ENCODE measurements at places on chromosomes 11 and 22.

- H3K4me1 ChIP-seq = no peaks in the 10 kb centered on the region
- DNase-seq = no peak
- no peak overlapping the region for H3K27ac ChIP-seq
- H3K27me3 ChIP-seq = no peaks in the 10 kb centered on the region
- no peak overlapping the region for H3K4me3 ChIP-seq
These were observed 426.0 kb downstream of the TBC1D22A start for GRCh38 chr22:47188261-47189055.

DNA sequence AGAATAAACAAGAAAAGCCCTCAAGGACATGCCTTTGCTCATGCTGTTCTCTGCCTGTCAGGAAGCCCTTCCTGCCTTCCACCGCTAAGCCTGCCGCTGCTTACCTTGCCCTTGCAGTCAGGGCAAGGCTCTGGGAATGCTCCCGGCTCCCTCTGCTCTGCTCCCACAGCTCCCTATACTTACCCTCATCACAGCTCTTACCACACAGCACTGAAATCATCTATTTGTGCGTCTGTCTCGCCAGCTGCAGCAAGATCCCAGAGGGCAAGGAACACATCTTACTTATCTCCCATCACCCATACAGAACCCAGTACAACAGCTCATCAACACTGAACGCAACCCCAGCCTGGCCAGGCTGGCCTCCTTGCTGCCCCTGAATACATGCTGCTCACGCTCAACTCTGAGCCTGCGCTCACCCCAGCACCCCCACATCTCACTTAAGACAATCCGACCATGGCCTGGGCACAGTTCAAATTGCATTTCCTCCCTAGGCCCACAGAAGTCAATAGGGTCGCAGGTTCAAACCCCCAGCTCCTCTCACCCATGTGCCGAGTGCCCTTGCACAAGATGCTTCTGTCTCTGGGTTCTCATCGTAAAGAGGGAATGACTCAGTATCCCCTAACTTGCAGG is 161.8 kb downstream of the IGLL1 start:
- H3K36me3 ChIP-seq = no peaks in the 10 kb centered on the region
- DNase-seq = peak; percentile 1
- H3K27me3 ChIP-seq = no peaks in the 10 kb centered on the region

DNA sequence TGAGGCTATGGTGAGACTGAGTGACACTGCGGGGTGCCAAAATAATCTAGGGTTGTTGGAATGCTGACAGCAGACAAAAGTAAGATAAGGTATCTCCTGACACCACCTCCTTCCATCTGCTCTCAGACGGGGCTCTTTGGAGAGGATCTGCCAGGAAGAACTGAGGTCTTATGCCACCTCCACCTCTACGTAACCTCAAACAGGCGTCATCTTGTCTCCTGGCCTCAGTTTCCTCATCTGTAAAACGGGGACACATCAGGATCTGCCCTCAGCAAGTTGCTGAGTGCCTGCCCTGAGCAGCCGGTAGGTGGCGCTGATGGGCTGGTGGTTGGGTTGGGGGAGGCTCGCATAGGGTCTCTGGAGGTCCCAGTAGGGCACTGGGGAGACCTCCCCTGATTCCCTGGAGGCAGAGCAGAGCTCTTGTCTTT is 1.7 kb upstream of the MYEOV start:
- no peak overlapping the region for H3K4me3 ChIP-seq
- DNase-seq = peak; percentile 56
- no peaks in the 10 kb centered on the region for H3K27me3 ChIP-seq
- peaks cover 5% of the 10 kb centered on the region for H3K4me1 ChIP-seq
- H3K27ac ChIP-seq = no peak overlapping the region
- H3K36me3 ChIP-seq = no peaks in the 10 kb centered on the region

- DNase-seq = no peak
- no peaks in the 10 kb centered on the region for H3K4me1 ChIP-seq
- no peaks in the 10 kb centered on the region for H3K36me3 ChIP-seq
- no peak overlapping the region for H3K4me3 ChIP-seq
- peaks cover 17% of the 10 kb centered on the region for H3K27me3 ChIP-seq
These were observed 114.4 kb downstream of the OSBP2 start for GRCh38 chr22:30809086-30809485.

GRCh38 chr11:44630511-44631210 is 65.2 kb downstream of the CD82 start:
- H3K4me3 ChIP-seq = no peak overlapping the region
- H3K27ac ChIP-seq = no peak overlapping the region
- no peak for DNase-seq
- no peaks in the 10 kb centered on the region for H3K36me3 ChIP-seq

DNA sequence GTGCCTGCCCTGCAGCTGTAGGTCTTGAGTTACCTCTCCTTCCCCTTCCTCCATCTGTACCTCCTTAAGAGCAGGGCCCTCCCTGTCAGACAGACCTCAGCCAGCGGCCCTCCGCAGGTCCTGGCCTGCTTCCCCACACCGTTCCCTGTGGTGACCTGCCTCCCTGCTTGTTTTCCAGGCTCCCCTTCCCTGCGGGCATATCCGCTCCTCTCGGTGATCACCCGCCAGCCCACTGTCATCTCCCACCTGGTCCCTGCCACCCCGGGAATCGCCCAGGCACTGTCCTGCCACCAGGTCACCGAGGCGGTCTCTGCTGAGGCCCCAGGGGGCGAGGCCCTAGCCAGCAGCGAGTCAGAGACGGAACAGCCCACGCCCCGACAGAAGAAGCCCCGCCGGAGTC is 60.9 kb downstream of the BARX2 start:
- H3K27ac ChIP-seq = no peak overlapping the region
- H3K4me3 ChIP-seq = no peak overlapping the region
- no peaks in the 10 kb centered on the region for H3K4me1 ChIP-seq

GRCh38 chr22:36510384-36510783 is 3.5 kb upstream of the FOXRED2 start:
- no peak overlapping the region for H3K4me3 ChIP-seq
- H3K27me3 ChIP-seq = peaks cover 3% of the 10 kb centered on the region
- H3K36me3 ChIP-seq = peaks cover 13% of the 10 kb centered on the region
- H3K4me1 ChIP-seq = no peaks in the 10 kb centered on the region
- no peak for DNase-seq

- no peak overlapping the region for H3K4me3 ChIP-seq
- no peak for DNase-seq
- no peaks in the 10 kb centered on the region for H3K36me3 ChIP-seq
- H3K27me3 ChIP-seq = no peaks in the 10 kb centered on the region
- H3K4me1 ChIP-seq = peaks cover 10% of the 10 kb centered on the region
These were observed 23.2 kb downstream of the NFAM1 start for GRCh38 chr22:42408810-42409529.

GRCh38 chr11:108453207-108453835 is 14.0 kb downstream of the C11orf65 start:
- H3K27ac ChIP-seq = no peak overlapping the region
- no peak overlapping the region for H3K4me3 ChIP-seq
- DNase-seq = no peak

GRCh38 chr11:93623920-93624319 is 37.6 kb upstream of the CEP295 start:
- H3K27me3 ChIP-seq = no peaks in the 10 kb centered on the region
- no peaks in the 10 kb centered on the region for H3K36me3 ChIP-seq
- H3K4me3 ChIP-seq = no peak overlapping the region
- no peak for DNase-seq
- no peak overlapping the region for H3K27ac ChIP-seq
- H3K4me1 ChIP-seq = peaks cover 24% of the 10 kb centered on the region

DNA sequence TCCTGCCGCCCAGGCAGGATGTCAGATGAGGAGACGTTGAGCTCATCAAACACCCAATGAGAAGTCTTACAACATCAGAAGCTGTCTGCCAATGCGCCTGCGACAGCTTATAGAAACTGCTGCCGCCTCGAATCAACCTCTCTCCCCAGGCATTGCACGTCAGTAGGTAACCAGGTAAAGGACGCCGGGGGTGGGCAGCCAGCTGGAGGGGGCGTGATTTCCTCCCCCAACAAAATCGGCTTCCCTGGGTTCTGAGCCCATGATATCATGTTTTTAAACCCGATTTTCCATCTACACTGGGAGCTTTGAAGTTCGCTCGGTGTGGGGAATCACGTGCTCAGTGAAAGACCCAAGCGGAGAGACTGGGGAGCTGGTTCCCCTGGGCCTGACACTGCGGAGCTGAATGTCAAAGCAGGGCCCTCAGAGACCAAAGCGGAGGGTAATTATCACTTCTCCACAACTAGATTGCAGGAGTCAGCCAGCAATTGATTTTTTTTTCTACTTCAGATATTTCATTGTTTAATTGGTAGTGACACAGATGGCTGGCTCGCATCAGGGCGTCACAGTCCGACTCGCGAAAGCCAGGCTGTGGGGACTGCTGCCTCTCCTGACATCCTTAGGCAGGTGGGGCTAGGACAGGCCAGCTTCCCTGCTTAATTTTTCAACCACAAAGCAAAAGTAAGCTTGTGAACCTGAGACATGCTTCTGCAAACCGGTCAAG is 15.4 kb downstream of the FAM83F start:
- H3K27me3 ChIP-seq = peaks cover 17% of the 10 kb centered on the region
- H3K4me3 ChIP-seq = peak overlapping the region; percentile 14
- no peaks in the 10 kb centered on the region for H3K36me3 ChIP-seq
- H3K27ac ChIP-seq = no peak overlapping the region
- DNase-seq = no peak

DNA sequence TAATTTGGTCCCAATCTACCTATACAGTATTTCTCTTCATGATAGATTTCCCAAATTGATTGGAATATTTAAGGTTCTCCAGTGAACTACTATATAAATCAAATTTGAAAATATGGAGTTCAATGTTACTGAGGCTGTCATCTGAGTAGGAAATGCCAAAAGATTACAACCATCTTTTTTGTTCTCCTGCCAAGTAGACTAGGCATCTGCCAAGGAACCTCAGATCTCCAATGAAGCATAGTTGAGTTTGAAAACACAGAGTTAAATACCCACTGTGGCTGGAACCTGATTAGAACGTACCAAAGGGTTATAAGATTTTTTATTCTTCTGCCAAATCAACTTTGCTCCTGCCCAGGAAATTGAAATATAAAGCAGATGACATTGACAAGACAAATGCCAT is 330.9 kb downstream of the CNTN5 start:
- DNase-seq = no peak
- no peaks in the 10 kb centered on the region for H3K36me3 ChIP-seq
- H3K27me3 ChIP-seq = no peaks in the 10 kb centered on the region

DNA sequence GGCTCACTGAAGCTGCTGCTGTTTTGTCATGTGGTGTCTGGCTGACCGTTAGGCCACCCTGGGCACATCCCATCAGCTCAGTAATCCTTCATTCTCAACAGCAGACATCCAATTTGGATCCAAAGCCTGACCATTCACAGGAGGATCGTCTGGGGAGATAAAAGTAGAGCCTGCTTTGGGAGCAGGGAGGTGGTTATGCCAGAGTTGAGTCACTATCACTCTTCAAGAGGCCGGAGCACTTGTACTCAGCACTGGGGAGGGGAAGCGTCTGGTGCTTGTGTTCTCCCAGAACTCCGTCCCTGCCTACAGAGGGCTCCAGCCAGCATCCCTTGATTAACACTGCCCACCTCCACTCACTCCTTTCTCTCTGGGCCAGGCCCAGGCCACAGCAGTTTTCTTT is 382.6 kb downstream of the OPCML start:
- H3K27me3 ChIP-seq = no peaks in the 10 kb centered on the region
- peak; percentile 39 for DNase-seq
- H3K27ac ChIP-seq = no peak overlapping the region
- H3K4me1 ChIP-seq = peaks cover 4% of the 10 kb centered on the region
- no peak overlapping the region for H3K4me3 ChIP-seq

DNA sequence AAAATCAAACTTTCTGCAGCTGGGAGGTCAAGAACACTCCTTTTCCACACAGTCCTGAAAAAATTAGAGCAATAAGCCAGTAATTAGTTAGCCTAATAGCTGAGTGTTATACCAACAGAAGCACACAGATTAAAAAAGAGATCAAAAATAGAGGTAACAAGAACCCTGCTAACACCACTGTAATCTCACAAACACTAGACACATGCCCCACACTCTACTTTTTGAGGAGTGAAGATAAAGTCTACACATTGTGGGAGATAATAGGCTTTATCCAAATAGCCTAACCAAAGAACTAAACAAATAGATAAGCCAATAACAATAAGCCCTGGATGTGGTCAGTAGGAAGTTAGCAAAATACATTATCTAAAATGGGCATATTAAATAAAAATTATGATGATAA is 372.7 kb upstream of the ANO5 start:
- H3K36me3 ChIP-seq = no peaks in the 10 kb centered on the region
- H3K27ac ChIP-seq = no peak overlapping the region
- no peaks in the 10 kb centered on the region for H3K27me3 ChIP-seq
- H3K4me3 ChIP-seq = no peak overlapping the region
- no peak for DNase-seq
- no peaks in the 10 kb centered on the region for H3K4me1 ChIP-seq

GRCh38 chr11:134711588-134711987 is 299.5 kb upstream of the B3GAT1 start:
- no peak overlapping the region for H3K4me3 ChIP-seq
- no peaks in the 10 kb centered on the region for H3K27me3 ChIP-seq
- H3K27ac ChIP-seq = no peak overlapping the region
- no peaks in the 10 kb centered on the region for H3K36me3 ChIP-seq

- no peak for DNase-seq
- H3K4me1 ChIP-seq = no peaks in the 10 kb centered on the region
These were observed 313.4 kb downstream of the DLG2 start for GRCh38 chr11:85313741-85314140.

DNA sequence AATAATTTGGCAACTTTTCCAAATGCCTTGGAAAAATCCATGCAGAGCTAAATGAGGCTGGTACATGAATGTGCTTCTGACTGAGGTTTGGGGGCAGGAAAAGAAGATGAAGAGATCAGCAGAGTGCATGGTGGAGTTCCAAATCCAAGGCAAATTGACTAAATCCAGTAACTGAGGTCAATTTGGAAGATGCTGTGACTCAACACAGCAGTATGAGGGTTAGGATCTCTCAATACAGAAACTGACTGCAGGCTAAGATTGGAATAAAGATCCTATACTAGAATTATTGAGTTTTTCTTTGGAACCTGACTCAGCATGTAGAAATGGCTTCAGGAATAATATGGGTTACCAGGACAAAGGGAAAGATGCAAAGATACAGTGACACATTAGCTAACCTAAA is 99.3 kb upstream of the FAT3 start:
- no peak overlapping the region for H3K4me3 ChIP-seq
- no peaks in the 10 kb centered on the region for H3K36me3 ChIP-seq
- no peaks in the 10 kb centered on the region for H3K27me3 ChIP-seq
- no peaks in the 10 kb centered on the region for H3K4me1 ChIP-seq
- DNase-seq = no peak
- no peak overlapping the region for H3K27ac ChIP-seq

DNA sequence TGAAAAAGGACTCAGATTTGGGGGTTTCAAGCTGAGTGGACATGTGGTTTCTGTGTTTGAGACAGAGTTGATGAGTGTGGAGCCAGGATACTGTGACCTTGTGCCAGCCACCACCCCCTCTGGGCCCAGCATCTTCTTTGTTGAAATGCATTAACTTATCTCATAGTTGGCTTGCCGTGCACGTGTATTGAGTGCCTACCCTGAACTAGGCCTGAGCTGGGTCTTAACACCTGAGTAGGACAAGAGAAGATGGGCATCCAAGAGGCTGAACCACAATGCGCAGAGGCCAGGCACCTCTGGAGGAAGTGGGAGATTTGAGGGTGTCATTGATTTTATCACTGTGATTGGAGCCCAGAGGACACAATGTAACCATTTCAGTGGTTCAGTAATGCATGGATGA is 117.6 kb upstream of the CRYBB3 start:
- no peak for DNase-seq
- H3K36me3 ChIP-seq = no peaks in the 10 kb centered on the region
- H3K4me1 ChIP-seq = peaks cover 23% of the 10 kb centered on the region
- H3K4me3 ChIP-seq = no peak overlapping the region
